ENCODE measurements at places on chromosomes 16 and 17.

- DNase-seq, result no peak
These were observed 11.1 kb downstream of the TSC2 start for GRCh38 chr16:2058872-2059271.

- DNase-seq, result no peak
These were observed 19.3 kb downstream of the PHKB start for GRCh38 chr16:47480410-47480809.

- no peak for DNase-seq
These were observed 87.6 kb downstream of the XYLT1 start for GRCh38 chr16:17382949-17383863.

DNA sequence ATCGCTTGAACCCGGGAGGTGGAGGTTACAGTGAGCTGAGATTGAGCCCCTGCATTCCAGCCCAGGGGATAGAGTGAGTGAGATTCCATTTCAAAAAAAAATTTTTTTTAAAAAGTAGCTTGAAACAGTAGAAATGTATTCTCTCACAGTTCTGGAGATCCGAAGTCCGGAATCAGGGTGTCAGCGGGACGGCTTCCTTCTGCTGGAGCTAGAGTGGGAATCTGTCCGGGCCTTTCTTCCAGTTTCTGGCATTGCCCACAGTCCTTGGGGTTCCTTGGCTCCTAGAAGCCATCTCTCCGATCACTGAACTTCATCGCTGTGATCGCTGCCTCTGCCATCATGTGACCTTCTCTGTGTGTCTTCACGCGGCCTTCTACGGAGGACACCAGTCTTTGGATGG lies 181.2 kb upstream of the CIBAR2 start:
- no peak for DNase-seq

DNA sequence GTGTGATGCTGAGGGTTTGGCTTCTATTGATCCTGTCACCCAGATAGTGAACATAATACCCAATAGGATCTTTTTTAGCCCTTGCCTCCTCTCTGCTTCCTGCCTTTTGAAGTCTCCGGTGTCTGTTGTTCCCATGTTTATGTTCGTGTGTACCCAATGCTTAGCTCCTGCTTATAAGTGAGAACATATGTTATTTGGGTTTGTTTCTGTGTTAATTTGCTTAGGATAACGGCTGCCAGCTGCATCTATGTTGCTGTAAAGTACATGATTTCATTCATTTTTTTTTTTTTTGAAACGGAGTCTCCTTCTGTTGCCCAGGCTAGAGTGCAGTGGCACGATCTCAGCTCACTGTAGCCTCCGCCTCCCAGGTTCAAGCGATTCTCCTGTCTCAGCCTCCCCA lies 23.0 kb downstream of the DUS2 start:
- no peak for DNase-seq

GRCh38 chr17:27562777-27563455 lies 68.1 kb upstream of the LGALS9 start:
- no peak for DNase-seq

DNA sequence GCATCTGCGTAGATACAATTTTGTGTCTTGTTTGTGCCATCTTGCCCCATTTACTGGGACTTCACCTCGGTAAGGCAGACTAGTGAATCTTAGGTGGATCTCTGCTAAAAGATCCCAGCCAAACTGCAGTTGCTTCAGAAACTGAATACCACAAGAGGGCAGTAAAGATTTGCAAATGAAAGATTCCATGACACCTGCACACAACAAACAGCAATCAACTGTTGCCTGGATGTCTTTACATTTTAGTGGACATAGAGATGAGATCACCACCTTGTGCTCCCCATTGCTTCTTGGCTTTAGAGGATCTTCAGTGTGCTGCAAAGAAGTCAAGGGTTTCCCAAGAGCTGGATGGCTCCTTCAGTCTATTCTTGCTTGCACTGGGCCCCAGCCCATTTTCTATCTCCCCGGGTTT lies 119.2 kb upstream of the CACNG5 start:
- peak; percentile 29 for DNase-seq

DNA sequence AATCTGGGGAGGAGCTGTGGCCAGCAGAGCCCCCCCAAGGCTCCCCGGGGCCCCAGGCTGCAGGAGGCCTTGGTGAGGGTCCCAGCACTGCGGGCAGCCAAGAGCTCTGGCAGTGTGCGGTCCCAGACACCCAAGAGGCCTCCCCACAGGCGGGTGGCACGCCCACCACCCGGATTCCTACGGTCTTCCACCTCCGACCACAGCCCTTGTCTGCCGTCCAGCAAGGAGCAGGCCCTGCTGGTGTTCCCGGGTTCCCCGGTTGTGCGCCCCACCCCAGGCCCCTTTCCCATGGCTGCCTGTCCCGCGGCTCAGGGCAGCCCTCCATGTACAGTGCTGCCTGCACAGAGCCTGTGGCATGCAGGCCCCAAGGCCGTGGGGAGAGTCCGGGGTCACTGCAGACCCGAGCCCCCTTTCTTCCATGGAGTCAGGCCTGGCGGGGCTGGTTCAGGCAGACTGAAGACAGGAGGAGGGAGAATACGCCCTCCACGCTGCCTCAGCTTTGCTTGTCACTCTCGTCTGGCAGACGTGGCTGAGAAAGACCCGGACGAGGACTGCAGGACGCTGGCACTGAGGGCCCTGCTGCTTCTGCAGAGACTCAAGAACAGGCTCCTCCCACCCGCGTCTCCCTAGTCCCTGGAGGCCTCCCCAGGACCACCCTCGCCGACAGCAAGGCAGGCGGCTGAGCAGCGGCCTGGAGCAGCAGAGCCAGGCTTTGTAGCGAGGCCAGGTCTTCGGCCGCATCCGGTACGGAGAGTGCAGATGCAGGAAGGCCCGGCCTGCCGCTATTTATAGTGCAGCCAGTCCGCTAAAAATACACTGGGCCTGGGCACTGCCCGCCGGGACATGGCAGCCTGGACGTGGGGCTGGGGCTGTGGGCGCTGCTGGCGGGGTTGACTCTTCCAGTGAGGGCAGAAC lies 16.4 kb downstream of the TELO2 start:
- no peak for DNase-seq

- no peak for DNase-seq
These were observed 238.1 kb downstream of the ZNF423 start for GRCh38 chr16:49617710-49618330.
